ENCODE measurements at places on chromosomes 1 and 21.
A peak's percentile ranks its signal among the peaks of the same experiment; 100 is the strongest.

DNA sequence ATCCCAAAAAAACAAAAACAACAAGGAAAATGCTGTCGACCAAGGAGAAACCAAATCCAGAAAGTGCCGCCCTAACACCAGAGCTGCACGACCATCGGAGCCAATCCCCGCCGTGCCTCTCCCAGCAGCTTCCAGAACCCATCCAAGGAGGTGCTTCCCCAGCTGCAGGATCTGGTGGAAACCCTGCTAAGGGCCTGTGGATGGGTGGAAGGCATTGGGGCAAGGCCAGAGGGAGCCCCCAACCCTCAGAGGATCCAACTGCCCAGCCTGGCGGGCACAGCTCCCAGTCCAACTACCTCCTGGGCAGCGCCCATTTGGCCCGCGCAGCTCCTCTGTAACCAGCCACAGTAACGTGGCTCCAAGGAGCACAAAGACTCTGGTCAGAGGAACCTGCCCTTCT is 81.6 kb downstream of the NPHP4 start:
- no peak for DNase-seq

DNA sequence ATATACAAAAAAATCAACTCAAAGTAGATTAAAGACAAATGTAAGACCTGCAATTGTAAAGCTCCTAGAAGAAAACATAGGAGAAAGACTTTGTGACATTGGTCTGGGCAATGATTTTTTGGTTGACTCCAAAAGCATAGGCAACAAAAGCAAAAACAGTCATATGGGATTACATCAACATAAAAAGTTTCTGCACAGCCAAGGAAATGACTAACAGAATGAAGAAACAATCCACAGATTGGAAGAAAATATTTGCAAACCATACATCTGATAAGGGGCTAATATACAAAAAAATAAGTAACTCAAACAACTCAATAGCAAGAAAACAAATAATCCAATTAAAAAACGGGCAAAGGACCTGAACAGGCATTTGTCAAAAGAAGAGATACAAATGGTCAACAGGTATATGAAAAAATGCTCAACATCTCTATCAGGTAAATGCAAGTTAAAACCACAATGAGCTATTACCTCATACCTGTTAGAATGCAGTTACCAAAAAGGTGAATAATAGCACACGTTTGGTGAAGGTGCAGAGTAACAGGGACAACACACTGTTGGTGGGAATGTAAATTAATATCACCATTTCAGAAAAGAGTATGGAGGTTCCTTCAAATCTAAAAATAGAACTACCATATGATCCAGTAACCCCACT is 173.7 kb upstream of the COA6 start:
- no peak for DNase-seq

- no peak for DNase-seq
Observed at GRCh38 chr1:235843461-235843961, 23.2 kb downstream of the LYST start.

DNA sequence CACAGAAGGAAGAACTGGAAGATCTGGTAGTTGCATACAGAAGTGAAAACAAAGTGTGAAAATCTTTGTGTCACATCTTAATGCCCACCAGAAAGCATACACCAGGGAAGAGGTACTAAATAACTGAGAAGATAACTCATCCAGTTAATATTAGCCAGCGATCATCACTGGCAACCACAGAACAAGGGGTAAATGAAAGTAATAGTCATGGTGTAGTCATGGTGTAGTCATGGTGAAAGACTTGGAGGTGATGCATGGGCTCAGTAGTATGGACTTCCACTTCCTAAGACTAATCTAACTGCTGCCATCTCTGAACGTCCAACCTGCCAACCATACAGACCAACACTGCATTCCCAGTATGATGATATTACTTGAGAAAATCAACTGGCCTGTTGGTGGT is 481.2 kb upstream of the NR5A2 start:
- no peak for DNase-seq

DNA sequence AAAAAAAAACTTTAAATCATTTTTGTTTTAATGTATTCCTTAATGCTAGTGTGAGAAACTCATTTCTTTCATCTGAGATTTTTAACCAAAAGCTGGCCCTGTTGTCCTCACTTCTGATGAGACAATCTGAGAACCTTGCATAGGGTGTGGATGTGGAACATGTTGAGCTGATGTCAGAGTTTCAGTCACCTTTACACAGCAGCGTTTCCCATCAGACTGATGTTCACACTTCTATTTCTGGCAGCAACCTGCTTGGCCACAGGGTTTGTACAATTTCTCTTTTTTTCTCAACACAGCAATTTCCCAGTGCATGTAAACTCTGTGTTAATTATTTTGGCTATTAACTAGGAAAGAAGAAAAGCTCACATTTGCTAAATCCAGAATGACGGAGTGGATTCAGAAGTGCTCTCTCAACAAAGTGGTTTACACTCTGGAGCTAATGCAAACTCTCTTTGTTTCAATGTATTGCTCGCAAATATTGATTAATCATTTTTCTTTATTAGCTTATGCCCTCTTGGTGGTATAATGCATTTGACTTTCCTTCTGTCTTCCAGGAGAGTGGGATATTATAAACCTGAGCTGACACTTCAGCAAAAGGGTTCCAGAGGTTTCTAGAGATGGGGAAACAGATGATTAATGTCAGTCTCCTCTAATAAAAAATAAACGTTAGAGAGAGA is 70.5 kb upstream of the HSPA13 start:
- DNase-seq: no peak

DNA sequence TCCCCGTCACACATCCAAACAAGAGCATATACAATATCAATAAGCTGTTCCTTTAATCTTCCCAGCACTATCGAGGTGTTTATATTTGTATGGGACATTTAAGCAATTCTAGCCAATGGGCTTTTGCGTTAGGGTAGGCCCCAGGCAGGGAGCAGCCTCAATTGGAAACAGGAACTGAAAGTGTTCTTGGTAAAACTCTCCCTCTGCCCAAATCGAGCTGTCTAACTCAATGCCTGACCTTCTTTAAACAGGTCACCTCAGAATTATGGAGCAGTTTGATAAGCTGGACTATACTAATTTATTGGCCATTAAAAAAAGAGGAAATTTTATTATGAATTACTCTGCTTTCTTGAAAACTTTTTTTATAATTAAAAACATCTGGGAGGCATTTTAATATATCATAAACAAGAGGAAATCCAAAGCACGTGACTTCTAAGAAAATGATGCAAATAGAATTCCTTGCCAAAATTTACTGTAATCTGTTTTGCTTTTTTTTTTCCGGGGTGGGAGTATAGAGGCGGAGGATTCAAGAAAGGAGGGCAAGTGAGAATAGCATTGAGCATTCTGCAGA is 498.1 kb downstream of the LMO4 start:
- no peak for DNase-seq

DNA sequence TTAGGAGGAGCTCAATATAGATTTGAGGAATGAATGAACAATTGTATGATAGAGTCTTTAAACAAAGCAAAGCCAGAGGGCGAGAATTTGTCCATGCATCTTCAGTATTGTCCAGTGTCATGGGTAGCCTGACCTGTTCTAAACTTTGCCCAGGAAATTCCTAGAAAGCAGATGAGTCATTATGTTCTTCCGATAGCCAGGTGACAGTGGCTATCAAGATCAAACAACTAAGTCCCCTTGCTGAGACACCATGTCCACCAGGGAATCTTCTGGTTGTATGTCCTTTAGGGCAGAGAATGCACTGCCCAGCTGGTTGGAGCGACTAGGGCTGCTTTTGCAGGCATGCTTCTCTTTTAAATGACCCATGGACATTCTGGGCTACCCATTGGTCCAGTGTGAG is 1.8 kb upstream of the SLC26A9 start:
- no peak for DNase-seq

DNA sequence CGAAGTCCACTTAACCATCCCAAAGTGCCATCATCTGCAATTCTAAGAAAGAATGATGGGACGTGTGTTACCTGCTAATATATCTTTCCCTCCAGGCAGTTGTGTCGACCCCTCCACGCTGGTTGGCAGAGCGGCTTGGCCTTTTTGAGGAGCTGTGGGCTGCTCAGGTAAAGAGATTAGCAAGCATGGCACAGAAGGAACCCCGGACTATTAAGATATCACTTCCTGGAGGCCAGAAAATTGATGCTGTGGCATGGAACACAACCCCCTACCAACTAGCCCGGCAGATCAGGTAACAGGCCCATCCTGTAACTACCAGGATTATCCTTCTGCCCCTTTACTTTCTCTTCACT is 520 bp downstream of the TARS2 start:
- no peak for DNase-seq

DNA sequence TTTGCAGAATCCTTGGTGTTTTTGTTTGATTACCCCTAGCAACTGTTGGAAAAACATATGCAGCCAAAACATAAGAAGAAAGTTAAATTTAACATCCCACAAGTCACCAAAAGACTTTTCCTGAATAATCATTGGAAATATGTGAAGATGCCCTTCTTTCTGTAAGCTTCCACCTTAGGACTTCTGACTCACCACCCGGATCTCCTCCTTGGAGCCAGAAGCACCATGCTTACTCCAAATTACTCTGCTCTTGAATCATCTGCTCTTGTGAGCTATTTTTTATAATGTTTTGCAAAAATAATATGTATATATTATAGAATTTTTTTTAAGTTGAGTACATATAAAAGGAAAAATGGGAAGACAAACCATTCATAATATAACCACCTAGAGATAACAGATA is 391.7 kb downstream of the KCTD3 start:
- DNase-seq: no peak

GRCh38 chr1:163162381-163162914 is 40.3 kb downstream of the RGS5 start:
- DNase-seq: no peak

- no peak for DNase-seq
Observed at GRCh38 chr21:29638138-29638537, 301.7 kb downstream of the GRIK1 start.

GRCh38 chr21:46412521-46413364 is 45.9 kb upstream of the DIP2A start:
- DNase-seq: peak; percentile 6

- peak; percentile 86 for DNase-seq
Observed at GRCh38 chr1:15304708-15305467, 57.9 kb downstream of the FHAD1 start.

DNA sequence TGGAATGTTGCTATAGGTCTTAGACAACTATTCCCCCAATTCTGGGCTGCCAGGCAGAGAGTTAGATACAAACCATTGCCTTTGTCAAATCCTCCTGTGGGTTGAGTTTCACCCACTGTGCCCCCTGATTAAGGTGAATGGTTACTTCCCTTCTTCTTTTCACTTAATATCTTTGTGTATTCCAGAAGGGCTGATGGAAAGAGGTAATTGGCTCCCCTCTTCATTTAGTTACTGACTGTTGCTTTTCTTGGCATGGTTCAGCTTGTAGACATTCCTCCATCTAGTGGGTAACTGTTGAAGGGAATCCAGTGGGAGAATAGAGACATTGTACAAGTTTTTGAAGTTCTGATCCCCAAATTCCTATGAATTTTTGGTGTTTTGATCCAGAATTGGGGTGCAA is 43.8 kb upstream of the MACF1 start:
- no peak for DNase-seq

DNA sequence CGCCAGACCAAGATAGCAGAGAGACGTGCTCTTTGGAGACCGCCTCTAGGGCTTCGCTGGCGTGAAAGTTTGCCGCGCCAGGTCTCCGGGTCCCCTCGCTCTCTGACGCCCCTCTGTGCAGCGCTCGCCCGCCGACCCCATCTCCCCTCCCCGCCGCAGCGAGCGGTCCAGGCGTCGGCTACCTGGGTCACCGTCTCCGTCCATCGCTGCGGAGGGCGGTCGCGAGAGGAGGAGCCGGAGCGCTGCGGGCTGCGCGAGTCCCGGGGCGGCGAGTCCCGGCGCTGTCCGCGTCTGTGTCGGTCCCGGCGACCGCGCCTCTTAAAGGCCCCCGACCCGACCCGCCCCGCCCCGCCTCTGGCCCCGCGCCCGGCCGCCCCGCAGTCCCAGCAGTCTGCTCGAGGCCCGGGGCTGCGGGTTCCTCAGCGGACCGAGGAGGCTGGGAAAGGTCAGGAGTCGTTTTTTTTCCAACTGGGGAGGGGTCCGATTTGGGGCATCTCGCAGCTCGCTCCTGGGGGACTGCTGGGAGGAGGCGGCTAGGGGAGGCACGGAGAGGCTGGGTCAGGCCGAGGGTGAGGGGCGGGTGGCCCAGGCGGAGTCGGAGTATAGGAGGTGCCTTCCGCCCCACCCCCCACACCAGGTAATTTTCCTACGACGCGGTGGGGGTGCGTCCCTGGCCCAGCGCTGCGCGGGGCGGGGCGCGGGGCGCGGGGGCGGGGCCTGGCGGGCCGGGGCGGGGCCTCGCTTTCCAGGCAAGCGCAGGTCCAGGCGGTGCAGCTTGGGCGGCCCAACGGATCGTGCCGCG is at the start of the genes FBXO2 and FBXO44:
Gene FBXO2 (minus strand): TSS at position 293 of the 802 bp plus-strand sequence. CDS start 89 bp downstream, at position 204.
Gene FBXO44 (plus strand): TSS at position 741 of the 802 bp plus-strand sequence. CDS start 959 bp downstream, outside the sequence.
- peak; percentile 88 for DNase-seq

DNA sequence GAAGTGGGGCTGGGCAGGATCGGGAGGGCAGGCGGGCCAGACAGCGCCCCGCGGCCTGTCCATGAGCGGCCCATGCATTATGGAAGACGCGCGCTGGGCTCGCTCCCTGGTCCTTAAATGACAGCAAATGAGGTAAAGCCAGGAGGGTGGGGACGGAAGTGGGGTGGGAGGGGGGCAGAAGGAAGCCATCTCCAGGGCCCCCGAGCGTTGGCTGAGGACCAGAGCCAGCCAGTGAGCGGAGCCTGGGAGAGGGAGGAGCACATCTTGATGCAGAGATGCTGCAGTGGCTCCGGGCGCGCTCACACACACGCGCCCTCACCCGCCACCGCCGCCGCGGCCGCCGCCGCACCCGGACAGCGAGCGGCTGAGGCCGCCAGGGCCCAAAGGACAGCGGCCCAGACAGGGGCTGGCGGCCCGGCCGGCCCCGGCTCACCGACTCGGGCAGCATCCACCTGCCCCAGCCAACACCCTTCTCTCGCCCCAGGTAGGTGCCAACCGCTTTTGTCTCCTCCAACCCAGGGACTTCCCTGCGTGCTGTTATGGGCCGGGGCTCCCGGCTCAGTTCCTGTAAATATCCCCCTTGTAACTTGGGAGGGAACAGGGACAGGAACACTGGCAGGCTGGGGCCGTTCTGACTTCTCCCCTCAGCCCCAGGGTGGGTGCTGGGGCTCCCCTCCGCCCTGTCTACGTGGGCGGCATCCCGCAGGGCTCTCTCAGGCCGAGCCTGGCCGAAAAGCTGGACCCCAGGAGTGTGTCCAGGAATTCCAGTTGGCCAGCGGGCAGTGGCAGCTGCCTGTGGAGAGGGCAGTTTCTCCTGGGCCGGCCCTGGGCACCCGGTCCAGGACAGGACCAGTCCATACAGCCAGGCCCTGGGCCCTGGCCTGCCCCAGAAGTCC is at the start of gene CNTN2:
Gene CNTN2 (plus strand): TSS at position 302 of the 896 bp plus-strand sequence. CDS start 9,974 bp downstream, outside the sequence.
- DNase-seq: peak; percentile 79

GRCh38 chr1:50978144-50978851 is 8.3 kb downstream of the CDKN2C start:
- peak; percentile 84 for DNase-seq

GRCh38 chr1:221439008-221439746 is 302.7 kb downstream of the DUSP10 start:
- DNase-seq: no peak

All from iPS-NIHi11 (cell line).